ENCODE measurements at places on chromosomes 13 and 19. TPM values are rescaled to one million over a fixed set of nuclear protein-coding genes. Genes with fewer than 3 reads are reported as not detected.

GRCh38 chr19:6728346-6728745, 7.9 kb upstream of the C3 start:
- no peak for DNase-seq

GRCh38 chr13:43744261-43745031, 42.3 kb downstream of the ENOX1 start:
- no peak for DNase-seq

- no peak for DNase-seq
Observed at GRCh38 chr19:33296488-33296971, 5.8 kb downstream of the CEBPA start.

DNA sequence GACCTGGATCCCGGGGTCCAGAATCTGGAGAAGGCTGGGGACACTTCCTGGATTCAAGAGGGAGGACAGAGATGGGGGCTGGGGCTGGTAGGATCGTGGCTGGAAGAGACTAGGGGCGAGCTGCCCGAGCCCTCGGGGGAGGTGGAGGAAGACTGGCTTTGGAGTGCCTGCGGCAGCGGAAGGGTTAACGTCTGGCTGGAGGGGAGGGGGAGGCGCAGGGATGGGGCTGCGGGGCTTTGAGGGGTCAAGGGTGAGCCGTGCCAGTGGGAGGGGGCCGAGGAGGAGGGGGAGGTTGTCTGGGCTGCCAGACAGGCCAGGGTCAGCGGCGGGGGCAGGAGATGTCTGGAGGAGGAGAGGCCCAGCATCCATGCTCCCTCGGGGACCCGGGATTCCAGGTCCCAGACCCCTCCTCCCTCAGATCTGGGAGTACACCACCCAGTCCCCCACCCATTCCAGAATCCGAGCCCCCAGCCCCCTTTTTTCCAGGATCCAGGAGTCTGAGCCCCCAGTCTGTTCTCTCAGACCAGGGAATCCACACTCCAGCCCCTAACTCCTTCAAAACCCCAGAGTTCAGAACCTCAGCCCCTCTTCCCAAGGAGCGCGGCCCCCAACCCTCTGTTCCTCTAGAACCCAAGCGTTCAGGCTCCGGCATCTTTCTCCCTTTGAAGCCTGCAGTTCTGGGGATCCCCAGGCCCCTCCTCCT, 3.2 kb upstream of the SPACA6 start:
- peak; percentile 32 for DNase-seq

DNA sequence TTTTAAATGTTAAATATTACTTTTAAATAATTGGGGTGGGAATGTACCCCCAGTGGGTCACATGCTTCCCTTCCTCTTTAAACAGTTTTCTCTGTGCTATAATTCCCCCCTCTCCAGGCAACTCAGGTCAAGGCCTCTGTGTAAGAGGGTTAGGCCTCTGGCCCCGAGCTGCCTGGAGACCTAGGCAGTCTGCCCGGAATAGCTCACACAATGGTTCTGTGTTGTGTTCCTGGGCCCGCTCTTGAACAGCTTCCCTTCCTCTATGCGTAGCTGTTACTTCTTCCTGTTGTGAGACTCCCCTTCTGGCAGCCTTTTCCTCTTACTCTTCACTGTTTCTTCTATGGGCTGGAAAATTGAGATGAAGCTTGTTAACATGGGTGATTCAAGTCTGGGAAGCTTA, 14.8 kb upstream of the ZNF492 start:
- DNase-seq = no peak

DNA sequence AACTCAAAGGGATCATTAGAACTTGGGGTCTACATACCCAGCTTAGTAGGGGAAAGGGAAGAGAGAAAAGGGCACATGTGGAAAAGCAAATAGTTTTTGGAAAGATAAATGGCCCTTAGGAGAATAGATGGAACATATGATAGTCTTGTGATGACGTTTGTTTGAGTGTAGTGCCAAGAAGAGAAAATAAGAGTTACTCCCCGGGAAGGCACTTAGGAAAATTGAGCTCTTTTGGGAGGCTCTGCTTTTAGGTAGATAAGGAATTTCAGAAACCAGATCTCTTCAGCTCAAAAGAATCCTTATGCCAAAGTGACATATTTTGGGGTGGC, 44.8 kb upstream of the SERTM1 start:
- DNase-seq = no peak

DNA sequence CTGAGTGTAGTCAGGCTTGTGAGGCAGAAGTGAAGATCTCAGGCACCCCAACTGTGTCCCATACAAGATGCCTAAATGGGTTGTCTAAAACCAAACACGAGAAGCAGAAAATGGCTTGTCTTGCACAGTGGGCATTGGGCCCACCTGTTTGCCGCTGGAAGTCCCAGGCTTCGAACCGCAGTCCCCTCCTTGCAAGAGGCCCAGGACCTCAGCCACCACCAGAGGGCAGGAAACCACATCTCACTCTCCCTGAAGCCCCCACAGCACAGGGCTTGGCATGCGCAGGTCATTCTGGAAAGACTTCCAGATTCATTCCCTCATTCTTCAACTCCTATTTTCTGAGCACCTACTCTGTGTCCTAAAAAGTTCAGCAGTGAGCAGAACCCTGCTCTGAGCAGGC, 973.7 kb downstream of the UQCRFS1 start:
- DNase-seq = no peak

DNA sequence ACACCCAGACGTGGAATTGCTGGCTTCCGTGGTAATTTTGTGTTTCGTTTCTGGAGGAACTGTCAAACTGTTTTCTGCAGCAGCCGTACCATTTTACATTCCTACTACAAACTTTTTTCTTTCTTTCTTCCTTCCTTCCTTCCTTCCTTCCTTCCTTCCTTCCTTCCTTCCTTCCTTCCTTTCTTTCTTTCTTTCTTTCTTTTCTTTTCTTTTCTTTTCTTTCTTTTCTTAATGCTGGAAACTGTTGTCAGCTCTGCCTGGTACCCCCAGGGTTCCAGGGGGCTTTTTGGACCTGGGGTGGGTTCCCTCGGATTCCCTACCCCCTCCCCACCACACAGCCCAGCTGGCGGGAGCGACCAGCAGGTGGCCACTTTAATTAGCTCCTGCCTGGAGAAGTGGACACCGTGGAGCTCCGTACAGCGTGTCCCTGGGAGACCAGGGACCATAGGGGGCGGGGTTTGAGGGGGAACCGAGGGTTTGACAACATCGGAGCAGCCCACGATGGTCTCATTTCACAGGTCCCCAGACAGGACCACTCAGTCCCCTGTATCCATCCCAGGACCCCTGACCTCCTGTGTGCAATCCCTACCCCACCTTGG, 24.4 kb downstream of the CELF5 start:
- no peak for DNase-seq

Gene MARK4
- 13.0 TPM for total RNA-seq

Gene STOML3
- total RNA-seq = not detected

Gene OVOL3
- not detected for total RNA-seq
